ENCODE measurements at places on chromosomes 1 and 21.

DNA sequence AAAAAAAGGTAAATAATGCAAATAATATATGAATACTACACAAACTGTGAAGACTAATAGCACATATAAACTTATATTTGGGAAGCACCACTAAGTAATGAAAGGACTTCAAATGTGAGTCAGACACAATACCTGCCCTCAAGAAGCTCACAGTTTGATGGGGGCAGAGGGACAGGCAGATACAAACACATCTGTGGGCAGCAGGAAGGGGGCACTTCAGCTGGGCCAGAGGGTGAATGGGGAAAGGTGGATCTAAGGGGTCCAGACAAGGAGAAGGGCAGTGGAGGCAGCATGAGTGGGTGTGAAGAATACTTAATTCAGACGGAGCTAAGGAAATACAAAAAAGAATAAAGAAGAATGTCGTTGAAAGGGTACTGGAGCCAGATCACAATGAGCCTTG, 114.2 kb downstream of the TGFBR3 start:
- no peak for DNase-seq

GRCh38 chr21:16046656-16047330, 317.0 kb downstream of the USP25 start:
- DNase-seq = no peak

DNA sequence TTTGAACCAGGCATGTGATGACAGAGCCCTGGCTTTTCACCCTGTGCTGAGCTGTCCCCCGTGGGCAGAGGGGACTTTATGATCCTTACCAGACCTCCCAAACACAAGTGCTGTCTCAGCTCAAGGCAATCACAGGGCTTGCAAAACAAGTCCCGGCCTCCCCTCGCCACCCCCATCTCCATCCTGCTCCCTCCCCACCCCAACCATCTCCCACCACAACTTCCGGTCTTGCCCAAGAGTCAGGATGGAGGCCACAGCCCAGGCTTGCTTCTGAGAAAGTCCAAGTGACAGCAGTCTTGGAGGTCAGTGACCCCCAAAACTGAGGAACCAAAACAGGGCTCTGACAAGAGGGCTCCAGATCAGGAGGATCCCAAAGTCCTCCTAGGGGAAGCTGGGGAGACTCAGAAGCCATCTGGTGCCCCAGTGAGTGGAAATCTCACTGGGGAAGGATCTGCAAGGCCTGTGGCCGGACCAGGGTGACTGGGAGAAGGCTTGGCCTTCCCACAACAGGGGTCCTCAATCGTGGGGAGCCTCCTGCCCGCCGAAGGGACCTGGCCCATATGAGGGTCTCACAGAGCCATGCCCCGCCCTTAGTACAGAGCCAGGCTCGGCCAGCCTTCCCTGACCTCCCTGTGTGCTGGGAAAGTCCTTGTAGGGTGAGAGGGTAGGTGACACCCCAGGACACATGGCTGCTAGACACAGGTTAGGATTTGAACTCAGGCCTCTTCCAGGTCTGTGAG, 4.5 kb upstream of the SDC3 start:
- DNase-seq = no peak

DNA sequence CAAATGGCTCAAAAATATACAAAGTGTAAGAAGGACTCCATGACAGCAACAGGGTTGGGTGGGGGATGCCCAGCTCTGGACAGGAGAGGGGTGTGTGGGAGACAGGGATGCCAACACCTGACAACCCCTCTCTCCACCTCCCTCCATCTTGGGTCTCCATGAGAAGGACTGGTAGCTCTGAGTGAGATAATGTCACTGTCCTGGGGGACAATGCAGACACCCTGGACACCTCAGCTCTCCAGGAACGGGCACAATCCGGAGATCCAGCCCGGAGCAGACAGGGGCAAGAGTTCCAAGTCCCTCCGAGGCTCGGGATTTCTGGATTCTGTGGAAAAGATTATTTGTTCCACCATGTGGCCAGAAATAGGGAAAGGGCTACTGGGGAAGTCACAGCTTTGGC, 122.5 kb downstream of the GLIS1 start:
- DNase-seq = no peak

Data from iPS-NIHi11 (cell line).